ENCODE measurements at places on chromosomes 1 and 21.
A peak's percentile ranks its signal among the peaks of the same experiment; 100 is the strongest.

DNA sequence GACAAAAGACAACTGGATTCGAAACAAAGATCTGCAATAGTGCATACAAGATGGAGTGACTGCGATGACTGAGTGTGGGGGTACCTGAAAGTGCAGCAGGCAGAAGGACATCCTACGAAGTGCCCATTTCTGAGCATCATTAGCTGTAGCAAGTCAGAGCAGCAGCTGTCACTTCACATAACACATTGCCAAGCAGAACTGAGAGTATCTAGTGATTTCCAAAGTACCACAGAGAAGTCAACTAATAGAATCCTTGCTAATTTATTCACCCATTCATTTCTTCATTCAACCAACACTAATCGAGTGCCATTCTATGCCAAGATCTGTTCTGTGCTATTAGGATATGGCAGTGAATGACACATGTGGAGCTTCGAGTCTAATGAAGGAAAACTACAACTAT, 31.6 kb upstream of the CAMSAP2 start:
- no peak for DNase-seq

DNA sequence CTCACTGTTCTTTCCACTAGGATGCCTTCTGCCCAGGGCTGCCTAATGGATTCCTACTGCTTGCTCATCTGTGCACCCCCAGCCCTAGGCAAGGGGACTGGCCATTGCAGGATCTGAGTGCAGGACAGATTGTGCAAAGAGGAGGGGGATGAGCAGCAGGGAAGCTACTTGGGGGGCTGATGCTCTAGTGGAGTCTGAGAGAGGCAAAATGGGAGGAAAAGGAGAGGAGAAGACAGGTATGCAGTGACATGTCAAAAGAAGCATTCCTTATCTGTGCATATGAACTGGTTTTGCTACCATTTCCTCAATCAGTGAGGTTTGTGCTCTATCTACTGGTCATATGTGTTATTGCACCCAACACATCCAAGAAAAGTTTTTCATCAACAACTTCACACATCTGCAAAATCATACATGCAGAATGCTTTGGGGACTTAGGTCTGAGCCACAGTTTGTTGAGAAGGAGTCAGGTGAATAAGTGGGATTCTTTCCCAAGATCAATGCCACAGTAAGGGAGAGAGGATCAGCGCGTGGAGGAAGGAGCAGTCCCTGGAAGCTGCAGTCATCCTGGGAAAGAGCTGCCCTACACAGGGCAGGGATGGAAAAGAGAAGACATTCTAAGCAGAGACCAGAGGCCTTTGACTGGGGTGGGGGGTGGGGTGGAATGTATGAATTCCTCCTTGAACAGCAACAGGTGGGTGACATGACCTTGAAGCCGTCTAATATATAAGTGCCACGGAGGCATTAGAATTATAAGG, 14.4 kb downstream of the SLC5A9 start:
- DNase-seq: peak; percentile 10

DNA sequence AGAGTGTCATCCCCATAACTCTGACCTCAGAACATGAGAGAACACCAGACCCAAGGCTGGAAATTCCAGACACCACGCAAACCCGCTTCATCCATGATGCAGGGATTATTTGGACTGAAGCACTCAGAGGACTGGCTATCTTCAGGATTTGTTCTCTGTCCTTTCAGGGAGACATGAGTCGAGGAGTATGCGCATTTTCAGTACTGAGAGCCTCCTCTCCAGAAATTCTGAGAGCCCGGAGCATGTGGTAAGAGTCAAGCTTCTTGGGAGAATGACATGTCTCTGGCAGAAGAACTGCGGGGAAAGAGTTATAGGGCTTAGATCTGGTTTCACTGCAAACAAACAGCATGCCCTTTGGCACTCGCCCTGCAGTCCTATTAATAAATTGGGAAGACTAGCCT, 6.9 kb downstream of the LAX1 start:
- DNase-seq: no peak

DNA sequence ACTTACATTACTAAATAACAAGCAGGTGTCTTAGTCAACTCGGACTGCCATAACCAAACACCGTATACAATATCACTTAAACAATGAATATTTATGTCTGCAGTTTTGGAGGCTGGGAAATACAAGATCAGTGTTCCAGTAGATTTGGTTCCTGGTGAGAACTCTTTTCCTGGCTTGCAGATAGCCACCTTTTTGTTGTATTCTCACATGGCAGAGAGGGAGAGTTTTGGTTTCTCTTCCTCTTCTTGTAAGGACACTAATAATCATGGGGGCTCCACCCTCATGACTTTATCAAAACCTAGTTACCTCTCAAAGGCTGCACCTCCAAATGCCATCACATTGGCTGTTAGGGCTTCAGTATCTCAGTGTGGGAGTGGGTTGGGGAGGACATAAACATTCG, 82.9 kb upstream of the CACYBP start:
- no peak for DNase-seq

- no peak for DNase-seq
These were observed 37.9 kb downstream of the FABP3 start for GRCh38 chr1:31335007-31335406.

GRCh38 chr1:55723001-55723400, 507.8 kb upstream of the USP24 start:
- no peak for DNase-seq

GRCh38 chr1:53220962-53221286, 490 bp upstream of the CZIB start:
- DNase-seq: no peak

DNA sequence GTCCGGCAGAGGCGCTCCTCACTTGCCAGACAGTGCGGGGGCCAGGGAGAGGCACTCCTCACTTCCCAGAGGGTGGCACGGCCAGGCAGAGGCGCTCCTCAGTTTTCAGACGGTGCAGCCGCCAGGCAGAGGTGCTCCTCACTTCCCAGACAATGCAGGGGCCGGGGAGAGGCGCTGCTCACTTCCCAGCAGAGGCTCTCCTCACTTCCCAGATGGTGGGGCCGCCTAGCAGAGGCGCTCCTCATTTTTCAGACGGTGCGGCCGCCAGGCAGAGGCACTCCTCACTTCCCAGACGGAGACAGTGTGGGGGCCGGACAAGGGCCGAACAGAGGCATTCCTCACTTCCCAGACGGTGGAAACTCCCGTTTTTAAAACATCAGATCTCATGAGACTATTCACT, 238.4 kb upstream of the CACYBP start:
- no peak for DNase-seq

DNA sequence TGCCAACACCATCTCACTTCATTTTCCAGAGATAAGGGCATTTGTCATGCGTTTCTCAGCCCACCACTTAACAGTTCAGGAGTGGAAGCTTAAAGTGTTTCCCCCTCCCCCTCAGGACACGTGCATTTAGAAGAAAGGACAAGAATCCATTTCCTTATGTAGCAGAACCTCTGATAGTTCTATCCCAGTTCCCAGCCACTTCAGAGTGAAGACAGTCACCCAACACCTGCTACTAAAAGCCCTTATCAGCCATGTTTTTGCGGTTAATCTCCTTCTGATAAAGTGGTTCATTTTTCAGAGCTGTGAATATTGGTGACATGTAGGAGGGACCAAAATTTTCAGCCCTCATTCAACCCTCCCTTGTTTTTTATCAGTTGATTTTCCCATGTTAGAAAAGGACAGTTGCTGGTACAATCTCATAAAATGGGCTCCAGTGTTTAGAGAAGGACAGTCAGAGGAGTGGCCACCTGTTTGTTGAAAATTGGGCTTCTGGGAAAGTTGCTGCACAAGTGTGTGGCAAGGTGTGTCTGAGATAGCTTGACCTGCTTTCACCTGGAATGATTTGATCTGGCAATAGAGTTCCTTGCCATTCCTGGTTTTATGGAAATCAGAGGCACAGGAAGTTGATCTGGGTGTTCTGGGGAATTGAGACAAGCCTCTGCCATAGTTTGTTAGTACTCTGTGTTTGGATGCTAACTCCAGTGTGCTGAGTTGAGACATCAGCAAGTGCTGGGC, 114.0 kb downstream of the PPP1R12B start:
- no peak for DNase-seq

- no peak for DNase-seq
These were observed 32.0 kb downstream of the C1orf21 start for GRCh38 chr1:184418652-184419349.

- no peak for DNase-seq
These were observed 387.8 kb downstream of the KCNH1 start for GRCh38 chr1:210746024-210746731.

DNA sequence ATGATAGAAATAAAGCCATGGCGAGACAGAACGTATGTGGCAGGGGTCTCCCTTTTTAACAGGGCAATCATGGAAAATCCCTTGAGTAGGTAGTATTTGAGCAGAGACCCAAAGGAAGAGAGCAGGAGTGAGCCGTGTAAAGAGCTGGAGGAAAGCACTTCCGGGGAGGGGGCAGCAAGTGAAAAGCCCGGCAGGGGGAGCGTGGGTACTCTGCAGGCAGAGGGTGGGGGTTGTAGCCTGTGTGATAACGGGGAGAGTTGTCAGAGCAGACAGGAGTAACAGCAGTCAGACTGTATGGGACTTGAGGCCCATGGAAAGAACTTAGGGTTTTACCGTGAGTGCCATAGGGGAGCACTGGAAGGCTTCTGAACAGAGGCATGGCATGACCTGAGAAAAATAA, 51.1 kb upstream of the LDLRAP1 start:
- DNase-seq: no peak

DNA sequence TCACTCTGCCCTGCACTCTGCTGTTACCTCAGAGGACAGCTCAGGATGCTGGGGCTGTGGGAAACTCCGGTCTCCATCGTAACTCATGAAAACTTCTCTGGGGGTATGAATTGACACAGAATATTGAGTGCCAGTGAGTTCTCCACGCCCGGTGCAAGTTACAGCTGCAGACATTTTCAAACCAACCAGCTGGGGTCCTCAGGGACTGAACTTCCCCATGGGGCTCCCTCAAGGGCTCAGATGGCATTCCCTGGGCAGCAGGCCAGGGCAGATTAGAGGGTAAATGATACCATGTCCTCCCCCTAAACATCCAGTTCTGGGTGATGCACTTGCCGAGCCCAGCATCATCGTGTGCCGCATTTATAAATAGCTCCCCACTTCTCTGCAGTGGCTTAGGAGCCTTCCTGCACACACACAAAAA, 27.8 kb upstream of the CCSAP start:
- no peak for DNase-seq

- DNase-seq: no peak
These were observed 4.0 kb downstream of the STPG1 start for GRCh38 chr1:24409535-24409934.

GRCh38 chr1:161481624-161482392, 23.4 kb upstream of the FCGR2A start:
- no peak for DNase-seq

DNA sequence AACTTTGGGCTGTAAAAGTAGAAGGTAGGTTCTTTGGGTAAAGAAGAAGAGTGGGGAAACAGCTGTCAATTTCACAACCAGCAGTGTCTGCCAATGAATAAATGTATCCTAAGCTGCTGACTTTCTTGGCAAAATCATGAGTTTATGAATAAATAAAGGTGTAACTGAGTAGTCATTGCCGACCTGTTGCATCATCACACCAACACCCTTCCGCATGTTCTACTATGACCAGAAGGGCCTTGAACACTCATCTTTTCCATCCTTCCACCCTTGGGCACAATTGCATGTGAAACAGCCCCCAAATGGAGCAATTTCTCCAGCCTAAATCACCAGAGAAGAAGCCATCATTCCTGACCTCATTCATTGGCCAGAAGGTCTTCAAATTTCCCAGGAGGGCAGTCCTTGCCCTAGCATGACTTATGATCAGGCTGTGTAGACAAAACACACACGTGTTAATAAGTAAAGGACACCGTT, 31.2 kb upstream of the QSOX1 start:
- DNase-seq: no peak

GRCh38 chr1:201469645-201470074, 672 bp upstream of the PHLDA3 start:
- DNase-seq: no peak

Measured in KG1 (cell line).